ENCODE measurements at places on chromosomes 12 and 14.

GRCh38 chr14:34436118-34436905 is 25.7 kb downstream of the SPTSSA start:
- no peak for DNase-seq

DNA sequence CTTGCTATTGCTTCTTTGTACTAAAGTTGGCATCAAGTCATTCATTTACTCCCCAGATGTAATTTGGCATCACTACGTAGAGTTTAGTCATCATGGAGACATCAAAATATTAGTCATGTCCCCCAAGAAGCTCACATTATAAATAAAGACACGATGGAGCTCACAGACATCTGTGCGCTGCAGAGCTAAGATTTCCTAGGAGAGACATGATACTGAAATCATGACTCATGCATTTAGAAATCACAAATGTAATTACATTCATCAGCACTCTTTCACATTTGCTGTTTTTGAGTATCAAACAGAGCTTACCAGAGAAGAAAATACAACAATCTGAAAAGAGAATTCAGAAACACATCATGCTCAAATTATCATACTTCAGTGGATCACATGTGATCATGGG is 169.8 kb downstream of the LRIG3 start:
- DNase-seq, result no peak

GRCh38 chr14:102538602-102539543 is 29.3 kb upstream of the ANKRD9 start:
- no peak for DNase-seq

DNA sequence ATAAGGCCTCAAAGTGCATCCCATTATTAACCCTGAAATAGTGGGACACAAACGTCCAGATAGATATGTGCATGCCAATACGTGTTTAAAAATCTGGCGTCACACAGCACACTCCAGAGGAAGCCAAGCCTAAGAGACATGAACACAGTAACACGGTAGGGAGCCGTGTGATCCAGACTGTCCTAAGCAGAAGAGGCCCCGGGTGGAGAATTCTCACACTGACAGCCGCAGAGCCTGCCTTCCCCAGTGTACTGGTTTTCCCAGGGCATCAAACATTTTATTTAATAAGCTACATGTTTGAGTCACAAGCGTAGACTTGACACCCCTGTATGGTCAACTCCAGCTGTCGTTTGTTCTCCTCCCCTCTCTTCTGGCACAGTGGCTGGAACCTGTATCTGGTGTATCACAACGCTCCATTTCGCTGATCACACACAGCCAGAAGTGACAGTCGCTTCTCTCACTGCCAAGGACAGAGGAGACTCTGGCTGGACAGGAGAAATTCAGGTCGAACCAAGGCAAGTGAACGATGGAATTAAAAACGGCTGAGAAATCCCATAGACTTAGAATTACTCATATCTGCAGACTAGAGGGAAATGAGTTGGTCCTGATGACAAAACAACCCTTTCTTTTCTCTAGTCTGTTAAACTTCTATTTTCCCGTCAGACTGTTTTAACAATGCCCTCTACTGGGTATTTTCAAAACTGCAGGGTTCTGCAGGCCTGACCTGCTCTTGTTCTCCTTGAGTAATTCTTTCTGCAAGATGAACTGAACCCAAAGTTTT is 359.9 kb downstream of the RGS6 start:
- no peak for DNase-seq

DNA sequence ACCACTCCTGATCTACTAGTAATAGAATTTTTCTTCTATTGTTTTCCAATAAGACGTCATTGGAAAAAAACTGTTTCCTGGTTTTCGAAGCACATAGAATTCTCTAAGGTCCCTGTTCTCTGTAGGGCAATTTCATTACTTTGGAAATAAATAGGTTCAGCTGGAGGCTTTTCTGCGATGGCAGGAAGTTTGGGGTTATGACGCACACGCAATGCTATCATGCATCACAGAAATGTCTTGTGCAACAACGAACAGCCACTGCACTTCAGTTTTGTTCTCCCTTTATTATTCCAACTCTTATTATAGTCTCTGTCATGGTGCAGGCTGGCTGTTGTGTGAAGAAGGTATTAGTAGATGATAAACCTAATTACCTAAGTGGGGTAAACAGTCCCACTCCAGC is 59.0 kb downstream of the KCNK10 start:
- no peak for DNase-seq

- no peak for DNase-seq
Measured at GRCh38 chr12:43277651-43278540, 274.1 kb downstream of the ADAMTS20 start.

GRCh38 chr12:131390412-131391334 is 320.2 kb upstream of the SFSWAP start:
- no peak for DNase-seq
